Stimulated activated CD8-positive, alpha-beta memory T cell treated with anti-CD3 and anti-CD28 coated beads, Interleukin-7, amount 100 ng/mL, for 1 hour (primary cell): ENCODE measurements at places on chromosomes 2 and 18.

- no peak for DNase-seq
Observed at GRCh38 chr2:126877861-126878565, 20.7 kb upstream of the TEX51 start.

DNA sequence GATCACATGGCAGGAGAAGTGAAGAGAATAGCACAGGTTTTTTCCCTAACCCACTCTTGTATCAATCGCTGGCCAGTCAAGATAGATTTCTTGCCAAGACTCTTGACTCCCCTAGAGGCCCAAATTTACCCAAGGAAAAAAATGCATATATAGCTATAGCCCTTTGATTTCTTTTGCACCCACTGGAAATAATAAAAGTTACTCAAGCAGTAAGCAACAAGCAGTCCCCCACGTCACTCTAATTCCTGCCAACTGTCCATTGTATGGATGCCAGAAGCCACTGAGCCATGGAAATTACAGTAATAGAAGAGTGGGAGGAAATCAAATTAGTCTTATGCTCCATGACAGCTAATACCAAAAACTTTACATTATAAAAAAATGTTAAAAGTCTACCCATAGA is 125.3 kb upstream of the SLC39A10 start:
- DNase-seq: no peak

DNA sequence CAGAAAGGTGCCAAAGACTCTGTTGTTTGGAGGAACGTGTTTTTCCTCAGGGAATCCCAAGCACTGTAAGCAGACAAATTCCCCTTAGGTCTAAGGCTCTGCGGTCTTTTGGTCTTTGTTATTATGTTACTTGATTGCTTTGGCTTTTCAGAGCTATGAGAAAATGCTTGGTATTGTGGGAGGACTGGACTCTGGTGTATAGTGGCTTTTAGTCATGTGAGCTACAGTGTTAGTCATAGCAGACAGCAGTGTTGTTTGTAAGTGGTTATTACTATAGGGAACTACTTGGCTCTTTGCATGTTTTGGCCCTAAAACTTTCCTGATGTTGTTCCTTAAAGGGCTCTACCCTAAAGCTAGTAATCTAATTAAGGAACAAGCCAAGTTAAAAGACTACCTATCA is 956.2 kb upstream of the LRATD1 start:
- no peak for DNase-seq

DNA sequence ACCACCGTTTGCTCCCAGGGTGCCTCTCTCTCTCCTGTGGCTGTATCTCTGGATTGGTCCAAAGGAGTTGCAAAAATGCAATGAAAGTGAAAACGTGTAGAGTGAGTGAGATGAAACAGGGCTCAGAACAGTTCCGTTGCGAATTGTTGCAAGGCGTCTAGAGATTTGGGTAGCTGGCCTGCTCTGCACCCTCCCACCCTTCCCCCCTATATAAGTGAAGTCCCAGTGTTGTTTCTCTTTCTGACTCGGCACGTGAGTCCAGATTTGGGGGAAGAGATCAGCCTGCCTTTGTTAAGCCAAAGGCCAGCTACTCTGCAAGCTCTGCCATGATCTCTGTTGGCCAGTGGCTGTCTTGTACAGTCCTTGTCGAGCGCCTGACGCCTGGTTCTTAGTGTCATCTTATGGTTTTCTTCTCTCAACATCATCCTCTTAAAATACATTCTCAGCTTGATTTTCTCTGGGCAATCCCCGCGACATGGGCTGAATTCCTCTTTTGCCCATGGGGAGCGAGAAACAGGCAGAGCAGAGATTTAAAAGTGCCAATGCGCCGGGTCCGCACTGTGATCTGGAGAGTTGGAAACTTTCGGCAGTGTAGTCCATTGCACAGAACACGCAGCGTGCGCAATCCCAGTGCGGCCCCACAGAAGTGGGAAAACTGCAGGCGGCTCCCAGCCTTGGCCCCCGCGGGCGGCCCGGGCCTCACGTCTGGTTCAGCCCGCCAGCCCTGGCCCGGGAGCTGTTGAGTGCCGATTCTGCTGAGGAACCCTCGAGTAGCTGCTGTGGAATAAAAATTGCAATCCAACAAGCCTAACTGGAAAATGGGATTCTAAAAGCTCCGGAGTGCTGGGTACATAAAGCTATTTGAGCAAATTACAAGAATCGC is 9.3 kb downstream of the MEIS1 start:
- no peak for DNase-seq

DNA sequence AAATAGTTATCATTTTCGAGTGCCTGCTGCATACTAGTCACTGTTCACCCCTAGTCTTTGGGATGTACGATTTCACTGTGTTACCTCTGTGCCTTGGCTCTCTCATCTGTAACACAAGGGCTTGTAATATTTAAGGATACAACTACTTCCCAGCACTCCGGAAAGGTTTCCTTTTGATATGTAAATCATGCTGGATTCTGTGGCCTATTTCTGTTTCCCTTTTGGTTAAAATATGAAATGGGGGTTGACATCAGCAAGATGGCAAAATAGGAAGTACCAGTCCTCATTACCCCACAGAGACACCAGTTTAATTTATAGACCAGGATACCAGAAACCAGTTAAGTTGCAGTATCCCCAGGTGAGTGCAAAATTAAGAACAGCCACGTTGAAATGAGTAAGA is 23.5 kb downstream of the PSMG2 start:
- no peak for DNase-seq

- DNase-seq: no peak
Observed at GRCh38 chr2:8452296-8452695, 229.6 kb upstream of the ID2 start.
